ENCODE measurements at places on chromosomes 3 and 15.

- DNase-seq, result no peak
Observed at GRCh38 chr3:133506215-133506901, 67.1 kb upstream of the CDV3 start.

GRCh38 chr3:131917006-131917405 lies 117.8 kb downstream of the CPNE4 start:
- no peak for DNase-seq

GRCh38 chr3:41118461-41119390 lies 80.6 kb upstream of the CTNNB1 start:
- no peak for DNase-seq

DNA sequence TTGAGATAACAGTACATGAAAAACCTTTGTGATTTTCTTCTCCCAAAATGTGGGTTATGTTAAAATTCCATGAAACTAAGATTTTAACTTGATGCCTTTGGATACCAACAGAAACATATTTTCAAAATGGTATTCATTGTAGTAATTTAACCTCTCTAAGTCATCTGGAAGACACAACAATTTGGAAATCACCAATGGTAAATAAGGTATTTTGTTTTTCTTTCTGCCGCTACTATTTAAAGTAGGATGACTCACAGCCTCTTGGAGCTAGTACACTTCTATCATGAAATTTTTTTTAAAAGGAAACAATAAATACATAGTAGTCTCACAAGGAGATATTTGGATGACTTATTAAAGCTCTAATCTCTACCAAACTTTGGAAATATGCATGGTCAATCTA lies 291.6 kb upstream of the VEPH1 start:
- no peak for DNase-seq

DNA sequence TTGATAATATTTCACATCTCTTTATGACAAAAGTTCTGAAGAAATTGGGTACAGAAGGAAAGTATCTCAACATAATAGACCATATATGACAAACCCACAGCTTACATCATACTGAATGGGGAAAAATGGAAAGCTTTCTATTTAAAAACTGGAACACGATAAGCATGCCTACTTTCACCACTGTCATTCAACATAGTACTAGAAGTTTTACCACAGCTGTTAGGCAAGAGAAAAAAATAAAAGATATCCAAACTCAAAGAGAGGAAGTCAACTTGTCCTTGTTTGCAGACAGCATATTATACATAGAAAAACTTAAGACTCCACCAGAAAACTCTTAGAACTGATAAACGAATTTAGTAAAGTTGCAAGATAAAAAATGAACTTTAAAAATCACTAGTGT lies 40.3 kb downstream of the COPS2 start:
- DNase-seq, result no peak

DNA sequence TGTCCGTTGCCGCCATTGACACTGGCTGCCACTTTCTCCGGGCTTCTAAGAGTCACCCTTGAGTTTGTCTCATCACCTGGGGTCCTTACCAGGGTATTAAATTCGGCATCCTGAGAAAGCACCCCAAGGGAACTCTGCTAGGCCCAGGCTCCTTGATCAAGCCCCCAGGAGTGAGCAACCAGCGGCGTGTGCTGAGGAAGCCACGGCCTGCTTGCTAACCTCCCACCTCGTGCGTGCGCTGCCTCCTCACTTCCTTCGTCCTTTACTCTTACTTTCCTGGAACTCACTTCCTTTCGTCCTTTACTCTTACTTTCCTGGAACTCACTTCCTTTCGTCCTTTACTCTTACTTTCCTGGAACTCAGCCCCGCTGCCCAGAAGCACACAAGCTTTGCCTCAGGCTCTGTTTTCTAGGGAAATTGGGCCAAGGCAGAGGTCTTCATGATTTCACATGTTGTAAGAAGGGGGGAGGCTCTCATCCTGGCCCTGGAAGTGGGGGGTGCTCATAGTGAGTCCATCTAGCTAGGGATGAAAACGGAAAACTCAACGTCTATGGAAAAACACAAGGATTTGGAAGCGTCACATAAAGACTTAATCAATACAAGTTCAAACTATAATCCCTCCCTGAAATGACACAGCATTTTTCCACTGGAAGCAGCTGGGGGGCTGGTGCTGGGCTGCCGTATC lies 36.7 kb upstream of the BDH1 start:
- no peak for DNase-seq

DNA sequence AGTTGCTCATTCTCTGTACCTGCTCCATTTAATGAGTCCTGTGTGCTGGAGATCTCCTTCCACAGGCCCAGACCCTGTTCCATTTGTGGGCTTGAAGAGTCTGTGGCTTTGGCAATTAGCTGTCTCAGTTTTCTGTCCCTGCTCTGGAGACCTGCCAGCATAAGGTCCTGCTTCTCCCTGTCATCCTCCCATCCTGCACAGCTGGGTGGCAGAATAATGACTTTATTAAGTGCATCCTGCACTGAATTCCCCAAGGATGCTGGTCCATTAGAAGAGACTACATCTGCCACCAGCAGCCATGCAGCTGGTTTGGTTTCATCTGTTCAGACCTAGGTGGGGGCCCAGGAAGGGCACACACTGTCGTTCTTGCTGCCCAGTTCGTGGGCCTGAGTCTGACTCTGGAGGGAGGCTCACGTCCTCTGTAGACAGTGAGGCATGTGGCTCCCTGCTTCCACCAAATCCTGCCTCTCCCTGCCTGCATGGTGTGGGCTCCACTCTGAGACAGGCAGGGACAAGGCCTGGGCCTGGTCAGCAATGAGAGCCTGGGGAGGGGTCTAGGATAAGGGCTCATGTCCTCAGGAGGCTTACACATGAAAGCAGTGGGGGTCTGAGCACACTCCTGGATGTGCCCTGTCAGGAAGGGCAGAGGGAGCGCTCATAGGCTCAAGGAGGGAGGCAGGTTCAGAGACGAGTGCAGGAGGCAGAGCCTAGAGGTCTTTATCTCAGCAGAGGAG lies 78.4 kb upstream of the PRR23E start:
- no peak for DNase-seq

DNA sequence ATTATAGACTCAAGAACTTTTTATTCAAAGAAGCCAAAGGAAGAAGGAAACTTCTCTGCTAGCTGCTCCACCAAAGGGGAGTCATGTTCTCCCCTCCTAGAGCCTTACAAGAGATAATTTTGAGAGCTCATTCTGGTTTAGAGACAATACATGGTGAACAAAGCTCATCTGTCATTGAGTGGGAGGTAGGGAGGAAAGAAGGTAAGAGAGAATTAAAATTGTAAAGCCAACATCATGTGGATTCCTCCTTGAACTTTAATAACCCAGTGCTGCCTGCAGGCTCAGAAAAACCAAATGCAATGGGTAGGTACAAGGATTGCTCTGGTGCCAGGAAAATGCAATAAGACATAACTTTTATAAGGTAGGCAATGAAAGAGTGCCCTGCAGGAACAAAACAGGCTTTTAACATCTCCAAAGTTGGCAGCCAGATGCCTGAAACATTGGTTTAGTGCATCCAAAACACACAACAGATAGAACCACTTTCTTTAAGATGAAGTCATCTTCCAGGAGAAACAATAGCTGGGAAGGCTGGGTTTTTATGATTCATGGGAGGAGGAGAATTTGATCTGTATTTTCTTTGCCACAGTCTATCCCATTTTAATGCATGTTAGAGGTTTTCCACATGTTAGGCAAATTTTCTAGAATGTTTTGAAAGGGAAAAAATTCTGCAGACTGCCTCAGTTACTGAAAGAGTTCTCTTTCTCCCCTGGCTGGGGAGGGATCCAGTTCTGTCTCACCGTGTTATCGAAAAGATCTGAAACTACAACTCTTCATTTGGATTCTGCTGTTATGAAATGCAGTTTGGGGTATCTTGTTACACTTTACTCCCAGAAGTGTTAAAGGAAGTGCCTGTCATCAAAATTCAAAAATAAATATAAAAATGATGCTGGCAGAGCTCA lies 11.3 kb upstream of the ARHGEF3 start:
- DNase-seq, result no peak
